ENCODE measurements at places on chromosomes 7 and 10.

- H3K36me3 ChIP-seq = no peaks in the 10 kb centered on the region
- H3K4me3 ChIP-seq = no peak overlapping the region
- no peak for DNase-seq
- H3K27me3 ChIP-seq = no peaks in the 10 kb centered on the region
Measured at GRCh38 chr10:119101366-119102098, 2.4 kb upstream of the DENND10 start.

DNA sequence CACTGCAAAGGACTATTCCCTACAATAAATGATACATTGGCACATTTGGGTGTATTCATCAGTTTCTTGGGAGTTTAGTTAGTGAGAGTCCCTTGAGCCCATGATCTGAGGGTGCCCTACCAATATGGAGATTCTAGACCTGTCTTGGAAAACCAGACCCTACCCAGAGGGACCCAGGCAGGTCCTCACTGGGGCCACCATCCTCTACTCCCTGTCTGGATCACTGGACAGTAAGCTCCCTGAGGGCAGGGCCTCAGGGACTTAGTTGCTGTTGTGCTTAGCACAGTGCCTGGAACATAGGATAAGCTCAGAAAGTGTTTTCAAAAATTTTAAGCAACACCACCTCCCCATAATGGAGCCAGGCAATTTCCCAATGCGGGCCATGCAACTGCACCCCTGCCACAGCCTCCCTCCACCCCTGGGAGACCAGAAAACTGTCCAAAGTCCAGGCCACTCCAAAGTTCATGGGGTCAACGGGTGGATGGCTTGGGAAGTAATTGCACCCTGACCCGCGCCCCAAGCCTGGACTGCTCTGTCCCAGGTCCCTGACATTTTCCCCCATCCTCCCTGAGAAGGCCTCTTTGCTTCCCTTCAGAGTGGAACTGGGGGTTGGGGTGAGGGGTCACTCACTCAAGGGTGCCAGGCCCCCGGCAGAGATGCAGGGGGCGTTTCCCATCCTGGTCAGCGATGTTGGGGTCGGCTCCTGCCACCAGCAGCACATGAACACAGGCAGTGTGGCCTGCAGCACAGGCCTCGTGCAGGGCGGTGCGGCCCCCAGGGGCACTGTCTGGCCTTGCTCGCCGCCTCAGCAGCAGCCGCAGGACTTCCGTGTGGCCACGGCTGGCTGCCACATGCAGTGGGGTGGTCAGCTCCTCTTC, 1.0 kb downstream of the ASB10 start:
- no peaks in the 10 kb centered on the region for H3K36me3 ChIP-seq
- DNase-seq = no peak
- H3K27me3 ChIP-seq = no peaks in the 10 kb centered on the region

- H3K27ac ChIP-seq = no peak overlapping the region
- H3K4me3 ChIP-seq = no peak overlapping the region
- DNase-seq = no peak
- H3K4me1 ChIP-seq = no peaks in the 10 kb centered on the region
Measured at GRCh38 chr10:59323036-59323459, 39.3 kb downstream of the FAM13C start.

DNA sequence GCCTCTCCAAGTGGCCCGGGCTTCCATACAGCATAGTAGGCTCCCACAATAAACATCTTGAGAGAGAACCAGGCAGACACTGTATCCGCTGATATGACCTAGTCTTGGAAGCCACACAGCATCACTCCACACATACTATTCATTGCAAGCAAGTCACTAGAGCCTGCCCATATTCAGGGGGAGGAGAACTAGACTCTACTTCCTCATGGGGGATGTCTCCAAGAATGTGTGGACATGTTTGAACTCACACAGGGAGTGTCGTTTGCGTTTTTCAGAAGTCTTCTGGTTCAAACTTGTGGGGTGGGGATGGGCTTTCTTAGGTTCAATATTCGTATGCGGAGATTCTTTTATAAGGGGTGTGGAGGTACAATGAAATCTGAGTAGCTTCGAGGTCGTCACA, 232.6 kb upstream of the HABP2 start:
- DNase-seq = no peak
- H3K27me3 ChIP-seq = no peaks in the 10 kb centered on the region
- no peak overlapping the region for H3K27ac ChIP-seq
- H3K4me3 ChIP-seq = no peak overlapping the region

DNA sequence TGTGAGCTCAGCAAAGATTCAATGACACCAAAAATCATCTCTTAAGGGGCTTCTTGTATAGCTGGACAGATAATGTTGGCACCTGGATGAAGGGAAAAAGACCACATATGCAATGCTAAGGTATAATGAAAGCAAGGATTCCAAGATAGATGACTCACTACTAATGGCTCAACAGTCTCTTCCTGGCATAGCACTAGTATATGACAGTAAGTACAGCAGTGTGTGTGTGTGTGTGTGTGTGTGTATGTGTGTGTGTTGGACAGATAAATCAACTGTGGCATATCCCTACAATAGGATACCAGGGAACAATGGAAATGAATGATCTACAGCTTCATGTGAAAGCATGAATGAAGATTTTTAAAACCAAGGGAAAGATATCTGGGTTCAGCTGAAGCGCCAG, 257.1 kb downstream of the SFMBT2 start:
- no peak overlapping the region for H3K4me3 ChIP-seq
- H3K36me3 ChIP-seq = no peaks in the 10 kb centered on the region
- H3K27me3 ChIP-seq = no peaks in the 10 kb centered on the region
- H3K4me1 ChIP-seq = no peaks in the 10 kb centered on the region
- no peak overlapping the region for H3K27ac ChIP-seq
- no peak for DNase-seq

- no peaks in the 10 kb centered on the region for H3K4me1 ChIP-seq
- no peaks in the 10 kb centered on the region for H3K36me3 ChIP-seq
- DNase-seq = no peak
- no peak overlapping the region for H3K27ac ChIP-seq
Measured at GRCh38 chr10:30987463-30987862, 44.2 kb downstream of the ZNF438 start.

DNA sequence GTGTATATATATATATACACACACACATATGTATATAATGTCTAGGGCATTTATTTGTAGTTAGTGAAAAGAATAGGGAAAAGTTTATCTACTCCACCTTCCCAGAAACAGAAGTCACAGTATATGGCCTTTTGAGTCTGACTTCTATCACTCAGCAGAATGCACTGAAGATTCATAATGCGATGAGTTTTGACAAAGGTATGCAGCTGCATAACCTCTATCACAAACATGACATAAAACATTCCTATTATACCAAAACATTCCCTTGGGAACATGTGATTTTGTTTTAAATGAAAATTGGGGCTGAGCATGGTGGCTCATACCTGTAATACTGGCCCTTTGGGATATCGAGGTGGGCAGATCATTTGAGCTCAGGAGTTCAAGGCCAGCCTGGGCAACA, 137.3 kb upstream of the EEPD1 start:
- H3K4me1 ChIP-seq = no peaks in the 10 kb centered on the region
- H3K27me3 ChIP-seq = no peaks in the 10 kb centered on the region
- no peak overlapping the region for H3K27ac ChIP-seq
- no peaks in the 10 kb centered on the region for H3K36me3 ChIP-seq

GRCh38 chr7:70374772-70375533, 757.0 kb upstream of the GALNT17 start:
- H3K27ac ChIP-seq = no peak overlapping the region
- DNase-seq = no peak
- H3K4me3 ChIP-seq = no peak overlapping the region
- H3K4me1 ChIP-seq = no peaks in the 10 kb centered on the region
- H3K36me3 ChIP-seq = no peaks in the 10 kb centered on the region

DNA sequence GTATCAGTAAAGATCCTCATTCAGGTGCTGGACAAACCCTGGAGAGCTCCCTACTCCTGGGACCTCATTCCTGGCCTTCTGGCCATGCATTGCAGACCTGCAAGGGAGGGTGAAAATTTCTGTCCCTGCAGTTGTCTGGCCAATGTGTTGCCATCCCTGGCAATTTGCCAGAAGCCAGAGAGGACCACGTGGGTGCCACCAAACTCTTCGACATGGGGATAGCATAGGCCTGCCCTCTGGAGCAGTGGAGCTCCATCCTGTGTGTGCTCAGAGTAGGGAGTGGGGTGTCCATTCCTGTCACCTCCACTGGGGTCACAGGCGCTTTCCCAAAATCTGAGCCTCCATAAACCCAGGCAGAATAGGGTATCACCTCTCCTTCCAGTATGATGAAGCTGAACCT, 31.2 kb downstream of the DMBT1 start:
- no peak overlapping the region for H3K27ac ChIP-seq
- no peaks in the 10 kb centered on the region for H3K36me3 ChIP-seq
- no peaks in the 10 kb centered on the region for H3K4me1 ChIP-seq
- H3K4me3 ChIP-seq = no peak overlapping the region

DNA sequence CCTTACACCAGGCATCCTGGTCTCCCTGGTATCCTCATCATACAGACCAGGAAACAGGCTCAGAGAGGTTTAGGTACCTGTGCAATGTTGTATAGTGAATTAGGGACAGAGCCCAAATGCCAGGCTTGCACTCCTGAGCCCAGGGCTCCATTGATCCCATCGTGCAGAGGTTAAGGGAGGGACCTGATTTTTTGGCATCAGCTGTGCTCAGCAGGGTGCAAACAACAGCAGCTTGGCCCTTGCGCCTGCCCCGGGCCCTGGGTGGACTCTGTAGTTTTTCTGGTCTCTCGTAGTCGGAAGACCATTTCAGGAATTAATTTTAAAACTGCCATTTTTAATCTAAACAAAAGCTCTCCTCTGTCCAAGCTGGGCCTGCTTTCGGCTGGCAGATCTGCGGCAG, 79.2 kb downstream of the COL26A1 start:
- H3K4me1 ChIP-seq = no peaks in the 10 kb centered on the region
- no peaks in the 10 kb centered on the region for H3K36me3 ChIP-seq
- no peaks in the 10 kb centered on the region for H3K27me3 ChIP-seq
- DNase-seq = no peak
- no peak overlapping the region for H3K4me3 ChIP-seq

DNA sequence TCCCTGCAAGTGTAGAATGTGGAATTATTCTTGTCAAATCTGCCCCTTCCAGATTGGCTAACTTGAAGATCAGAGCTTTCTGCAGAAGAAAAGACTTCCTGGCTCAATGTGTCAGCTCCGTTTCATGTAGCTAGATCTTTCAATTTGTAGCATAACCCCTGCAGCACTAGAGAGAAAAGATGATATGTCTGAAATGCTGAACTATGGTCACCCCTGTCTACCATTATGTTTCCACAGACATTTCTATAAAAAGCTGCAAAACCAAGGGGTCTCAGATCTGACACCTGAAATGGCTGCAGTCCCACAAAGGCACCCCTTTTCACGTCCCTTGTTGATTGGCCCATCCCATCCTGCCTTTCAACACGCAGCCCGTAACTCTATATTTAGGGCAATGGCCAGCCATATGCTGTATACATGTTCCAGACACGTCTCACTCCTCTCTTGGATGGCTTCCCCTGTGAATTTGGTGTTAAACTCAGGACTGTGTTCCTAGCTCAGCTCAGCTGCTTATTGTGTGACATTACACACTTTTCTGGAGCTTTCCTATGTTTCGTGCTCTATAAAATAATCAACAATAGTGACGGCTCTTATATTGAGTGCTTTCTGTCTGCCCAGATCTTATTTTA, 648.6 kb upstream of the CELF2 start:
- H3K36me3 ChIP-seq = no peaks in the 10 kb centered on the region
- H3K4me3 ChIP-seq = no peak overlapping the region
- no peak overlapping the region for H3K27ac ChIP-seq
- no peaks in the 10 kb centered on the region for H3K4me1 ChIP-seq

DNA sequence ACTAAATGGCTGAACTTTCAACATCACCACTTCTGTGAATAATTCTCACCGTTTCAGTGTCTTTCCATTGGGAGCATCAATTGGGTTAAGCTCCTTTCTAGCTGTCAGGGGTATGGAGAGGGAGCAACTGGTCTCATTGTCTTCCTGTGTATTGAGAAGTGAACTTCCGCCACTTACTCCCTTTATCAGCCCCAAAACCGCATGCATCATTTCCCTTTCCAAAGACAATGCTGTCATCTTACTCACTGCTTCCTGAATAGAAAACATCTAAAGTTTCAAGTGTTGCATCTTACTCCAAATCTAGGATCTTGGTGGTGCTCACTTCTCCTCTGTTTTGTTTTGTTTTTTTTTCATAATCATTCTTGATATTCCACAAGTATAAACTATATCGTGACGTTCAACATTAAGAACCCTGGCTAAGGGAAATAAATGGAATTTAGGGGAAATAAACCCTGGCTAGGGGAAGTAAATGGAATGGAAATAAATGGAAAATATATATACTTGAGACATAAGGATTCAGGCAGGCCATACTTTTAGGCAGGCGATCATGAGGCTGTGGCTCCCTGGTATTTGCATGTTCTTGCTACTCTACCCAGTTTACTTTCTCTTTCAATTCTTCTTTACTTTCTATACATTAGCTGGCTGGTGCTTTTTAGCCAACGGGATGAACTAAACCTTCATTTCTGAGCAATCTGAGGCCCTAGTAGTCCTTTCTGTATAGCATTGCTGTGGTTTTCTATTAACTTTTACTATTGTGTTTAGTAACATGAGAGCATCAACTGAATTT, 371.9 kb downstream of the BMPER start:
- no peaks in the 10 kb centered on the region for H3K36me3 ChIP-seq
- H3K27me3 ChIP-seq = no peaks in the 10 kb centered on the region
- no peaks in the 10 kb centered on the region for H3K4me1 ChIP-seq
- DNase-seq = no peak
- H3K27ac ChIP-seq = no peak overlapping the region

DNA sequence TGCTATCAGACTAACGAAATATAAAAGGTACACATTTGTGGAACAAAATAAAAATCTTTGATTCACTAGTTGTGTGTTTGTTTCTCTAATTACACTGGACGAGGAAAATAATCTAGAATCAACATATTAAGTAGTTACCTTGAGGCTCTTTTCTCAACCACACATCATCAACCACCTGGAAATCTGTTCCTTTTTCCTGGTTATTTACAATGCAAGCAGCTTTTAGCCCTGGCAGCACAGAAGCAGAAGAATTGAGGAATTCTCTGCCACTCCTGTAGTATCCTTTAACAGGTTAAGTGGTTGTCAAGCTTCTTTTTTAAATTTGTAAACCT, 23.7 kb downstream of the NUP42 start:
- DNase-seq = no peak
- H3K27me3 ChIP-seq = no peaks in the 10 kb centered on the region
- H3K4me3 ChIP-seq = no peak overlapping the region

GRCh38 chr10:11425296-11425610, 186.2 kb downstream of the USP6NL start:
- no peaks in the 10 kb centered on the region for H3K36me3 ChIP-seq
- no peak overlapping the region for H3K4me3 ChIP-seq
- no peak overlapping the region for H3K27ac ChIP-seq
- no peak for DNase-seq
- no peaks in the 10 kb centered on the region for H3K4me1 ChIP-seq

DNA sequence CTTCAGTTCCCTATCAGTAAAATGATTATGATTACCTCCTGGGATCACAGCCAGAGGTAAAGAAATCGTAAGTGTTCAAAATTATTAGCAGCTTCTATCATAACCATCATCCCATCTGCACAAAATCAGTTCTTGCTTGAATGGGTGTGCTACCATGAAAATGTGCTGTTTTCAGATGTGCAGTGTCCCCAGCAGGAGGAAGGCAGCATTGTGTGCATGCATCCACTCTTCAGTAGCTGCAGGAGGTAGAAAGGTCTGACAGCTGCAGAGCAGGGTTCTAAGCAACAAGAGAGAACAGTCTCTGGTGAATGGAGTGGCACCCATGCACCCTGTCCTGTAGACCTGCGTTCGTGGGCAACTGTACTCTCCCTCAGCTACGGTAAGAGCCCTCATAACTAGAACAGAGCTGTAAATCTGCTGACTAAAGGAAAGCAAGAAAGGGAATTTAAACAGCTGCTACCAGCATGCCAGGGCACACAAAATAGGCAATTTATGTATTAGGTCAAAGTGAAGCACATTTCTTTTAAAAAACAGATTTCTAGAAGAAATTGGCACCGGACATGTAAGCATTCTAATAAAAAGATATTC, 21.2 kb downstream of the VSTM2A start:
- H3K27ac ChIP-seq = no peak overlapping the region
- H3K4me3 ChIP-seq = no peak overlapping the region
- H3K36me3 ChIP-seq = no peaks in the 10 kb centered on the region

Data from naive thymus-derived CD4-positive, alpha-beta T cell (primary cell).